ENCODE measurements at places on chromosomes 6 and 20.
A peak's percentile ranks its signal among the peaks of the same experiment; 100 is the strongest.

GRCh38 chr6:47715782-47716181 lies 17.4 kb downstream of the ADGRF4 start:
- no peak for DNase-seq

- peak; percentile 87 for DNase-seq
Observed at GRCh38 chr6:125020385-125020784, 58.1 kb downstream of the RNF217 start.

DNA sequence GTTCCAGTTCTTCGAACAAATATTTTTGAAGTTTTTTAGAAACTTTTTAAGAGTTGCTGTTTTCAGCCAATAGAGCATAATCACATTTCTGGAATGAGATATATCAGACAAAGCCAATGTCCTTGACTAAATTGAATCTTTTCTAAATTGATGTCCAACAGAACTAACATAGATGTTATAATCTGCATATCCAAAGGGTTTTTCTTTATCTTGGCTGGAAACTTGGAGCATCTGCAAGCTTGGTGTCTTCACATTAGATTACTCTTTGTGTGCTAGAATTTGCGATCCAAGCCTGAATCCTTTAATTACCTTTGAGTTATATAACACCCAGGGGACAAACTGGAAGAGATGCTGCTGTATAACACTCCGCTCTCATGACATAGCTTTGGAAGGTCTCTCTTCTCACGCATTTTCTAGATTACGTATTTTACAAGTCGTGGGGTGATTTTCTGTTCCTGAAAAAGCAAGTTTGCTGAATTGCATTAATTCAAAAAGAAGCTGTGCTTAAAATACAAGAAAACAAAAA lies 64.4 kb upstream of the FUCA2 start:
- DNase-seq = no peak

- no peak for DNase-seq
Observed at GRCh38 chr6:3301506-3301905, 42.8 kb downstream of the PSMG4 start.

- DNase-seq = no peak
Observed at GRCh38 chr6:138266095-138266494, 47.8 kb upstream of the PBOV1 start.

DNA sequence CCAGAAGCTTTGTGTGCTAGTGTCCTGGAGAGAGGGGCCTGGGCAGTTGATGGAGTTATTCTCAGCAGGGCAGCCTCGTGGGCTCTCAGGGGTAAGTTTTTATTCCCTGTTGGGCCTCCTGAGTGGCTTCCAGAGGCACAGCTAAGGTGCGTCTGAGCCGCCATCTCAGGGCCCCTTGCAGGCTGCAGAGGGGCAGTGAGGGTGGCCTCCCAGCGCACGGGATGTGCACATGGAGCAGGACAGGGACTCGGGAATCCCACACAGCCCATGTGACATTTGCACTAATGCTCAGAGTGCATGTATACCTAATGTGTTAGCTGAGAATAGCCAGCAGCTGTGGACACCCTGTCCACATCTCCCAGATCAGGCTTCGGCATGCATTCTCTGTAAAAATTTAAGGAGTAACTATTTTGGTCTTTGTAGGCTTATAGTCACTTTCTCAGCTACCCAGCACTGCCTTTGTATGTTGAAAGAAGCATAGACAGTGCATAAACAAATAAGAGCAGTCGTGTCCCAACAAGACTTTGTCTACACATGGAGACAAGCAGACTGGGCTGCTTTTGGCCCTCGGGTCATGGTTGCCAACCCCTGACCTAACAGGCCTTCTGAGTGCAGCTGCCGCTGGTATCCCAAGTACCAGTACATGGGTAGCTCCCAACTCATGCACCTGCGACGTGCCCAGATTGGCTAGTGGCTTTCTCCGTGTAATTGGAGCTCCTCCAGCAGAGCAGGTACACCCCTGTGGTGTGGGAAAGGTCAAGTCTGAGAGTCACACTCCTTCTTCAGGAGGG lies 18.6 kb upstream of the CST9L start:
- no peak for DNase-seq

GRCh38 chr6:170021579-170021978 lies 269.3 kb downstream of the DLL1 start:
- no peak for DNase-seq

- DNase-seq = no peak
Observed at GRCh38 chr20:4065391-4065844, 50.1 kb upstream of the RNF24 start.

GRCh38 chr6:159196430-159196975 lies 27.3 kb downstream of the FNDC1 start:
- DNase-seq = no peak

DNA sequence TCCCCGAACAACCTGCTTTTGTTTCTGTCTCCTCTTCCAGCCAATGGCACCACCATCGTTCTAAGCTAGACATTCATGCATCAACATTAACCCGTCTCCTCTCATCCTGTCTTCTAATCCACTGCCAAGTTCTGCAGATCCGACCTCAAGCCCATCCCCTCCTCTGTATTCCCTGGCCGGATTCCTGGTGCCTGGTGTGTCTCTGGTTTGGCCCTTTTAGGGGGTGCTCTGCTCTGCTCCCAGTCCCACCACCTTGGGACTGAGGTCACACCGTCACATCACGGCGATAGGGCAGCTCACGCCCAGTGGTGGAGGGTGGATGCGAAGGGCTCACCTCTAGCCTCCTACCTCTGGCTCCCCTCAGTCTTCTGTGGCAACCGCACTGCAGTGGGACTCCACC lies 102.5 kb upstream of the AGPAT4 start:
- no peak for DNase-seq

GRCh38 chr20:57568088-57568896 lies 7.4 kb downstream of the PCK1 start:
- no peak for DNase-seq

DNA sequence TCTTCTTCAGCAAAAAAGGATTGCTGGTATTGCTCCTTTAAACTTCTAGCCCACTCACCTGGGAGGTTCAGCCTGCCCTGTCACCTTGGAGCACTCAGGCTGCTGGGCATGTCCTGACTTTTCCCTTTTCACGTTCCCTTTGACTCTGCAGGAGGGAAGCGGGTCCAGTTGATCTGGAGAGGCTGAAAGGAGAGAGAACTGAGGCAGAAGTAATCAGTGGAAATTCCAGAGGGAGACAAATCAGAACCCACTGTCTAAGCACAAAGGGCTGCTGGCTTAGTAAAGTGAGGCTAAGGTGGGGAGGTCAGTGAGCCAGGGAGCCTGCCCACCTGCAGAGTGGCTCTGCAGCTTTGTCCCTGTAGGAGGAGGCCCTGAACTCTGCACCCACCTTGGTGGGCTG lies 9.7 kb upstream of the SYNDIG1 start:
- no peak for DNase-seq

GRCh38 chr6:149233056-149233715 lies 84.3 kb upstream of the TAB2 start:
- no peak for DNase-seq

DNA sequence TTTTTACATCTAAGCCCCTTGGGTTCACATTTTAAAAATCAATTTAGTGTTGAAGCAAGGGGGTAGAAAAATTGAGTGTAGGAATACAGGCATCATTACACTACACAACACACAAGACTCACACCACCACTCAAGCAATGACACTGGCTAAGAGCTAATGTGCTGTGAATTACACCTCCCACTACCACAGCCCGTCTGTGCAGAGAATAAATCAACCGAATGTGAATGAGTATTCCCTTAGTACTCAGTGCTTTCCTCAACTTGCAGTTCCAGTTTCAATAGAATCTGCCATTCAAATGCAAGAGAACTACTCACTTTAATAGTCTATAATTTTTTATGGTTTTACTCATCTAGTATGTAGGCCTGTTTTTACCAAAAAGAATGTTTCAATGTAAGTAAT lies 114.4 kb downstream of the PDSS2 start:
- DNase-seq = no peak

DNA sequence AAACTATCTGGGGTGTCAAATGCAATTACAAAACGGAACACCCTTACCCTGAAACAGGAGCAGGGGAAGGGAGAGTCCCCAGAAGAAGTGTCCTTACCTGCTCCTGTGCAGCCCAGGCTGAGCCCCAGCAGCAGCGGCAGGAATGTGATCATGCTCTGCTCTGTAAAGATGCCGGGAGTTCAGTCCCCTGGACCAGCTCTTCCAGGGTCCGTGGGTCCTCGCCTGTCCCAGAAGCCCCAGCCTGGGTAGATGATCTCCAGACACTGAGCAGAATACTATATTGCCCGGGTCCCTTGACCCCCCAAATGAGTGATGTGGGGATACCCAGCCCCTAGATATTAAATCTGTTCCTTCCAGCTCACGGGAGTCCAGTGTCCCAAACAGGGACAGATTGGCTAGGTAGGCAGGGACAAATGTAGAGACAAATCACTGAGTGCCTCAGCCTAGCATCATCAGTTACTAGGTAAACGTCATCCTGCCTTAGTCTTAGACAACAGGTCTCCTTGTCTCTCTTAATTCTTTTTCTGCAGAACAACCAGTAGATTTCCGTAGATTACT lies at the start of gene HLA-DMB:
HLA-DMB (minus strand) TSS at position 373 of the 558 bp plus-strand sequence; CDS start at position 152, 221 bp downstream.
- peak; percentile 79 for DNase-seq

- DNase-seq = no peak
Observed at GRCh38 chr6:89321131-89321970, 6.3 kb upstream of the GABRR2 start.

DNA sequence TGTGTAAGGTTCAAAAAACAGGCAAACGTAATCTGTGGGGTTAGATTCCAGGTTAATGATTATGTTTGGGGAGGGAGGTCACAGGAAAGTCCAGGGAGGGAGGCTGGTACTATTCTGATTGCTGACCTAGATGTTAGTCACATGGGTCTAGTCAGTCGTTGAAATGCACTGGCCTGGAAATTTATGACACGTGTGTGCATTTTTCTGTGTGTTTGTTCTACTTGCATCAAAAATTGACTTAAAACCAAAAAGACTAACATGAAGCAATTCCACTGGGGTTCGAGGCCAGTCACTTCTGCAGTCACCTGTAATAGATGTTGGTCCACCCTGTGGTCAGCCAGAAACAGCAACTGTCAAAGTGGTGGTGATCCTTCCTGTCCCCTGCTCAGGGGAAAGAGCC lies 104.2 kb upstream of the MLN start:
- DNase-seq = no peak

GRCh38 chr6:166851911-166852310 lies 104.4 kb downstream of the RNASET2 start:
- no peak for DNase-seq

- DNase-seq = no peak
Observed at GRCh38 chr6:162960679-162961457, 233.1 kb downstream of the PACRG start.

- no peak for DNase-seq
Observed at GRCh38 chr6:75842732-75843131, 93.7 kb downstream of the MYO6 start.

DNA sequence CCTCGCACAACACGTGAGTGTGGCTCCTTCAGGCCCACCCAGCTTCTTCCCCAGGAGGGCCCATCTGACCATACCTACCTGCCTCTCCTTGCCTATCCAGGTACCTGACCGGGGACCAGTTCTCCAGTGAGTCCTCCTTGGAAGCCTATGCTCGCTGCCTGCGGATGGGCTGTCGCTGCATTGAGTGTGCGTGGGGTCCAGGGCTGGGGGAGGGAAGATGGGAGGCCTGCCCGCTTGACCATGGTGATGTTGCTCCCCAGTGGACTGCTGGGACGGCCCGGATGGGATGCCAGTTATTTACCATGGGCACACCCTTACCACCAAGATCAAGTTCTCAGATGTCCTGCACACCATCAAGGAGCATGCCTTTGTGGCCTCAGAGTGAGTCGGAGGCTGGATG lies 26.5 kb downstream of the PLCG1 start:
- DNase-seq = no peak
